ENCODE measurements at places on chromosomes 5 and 9.

DNA sequence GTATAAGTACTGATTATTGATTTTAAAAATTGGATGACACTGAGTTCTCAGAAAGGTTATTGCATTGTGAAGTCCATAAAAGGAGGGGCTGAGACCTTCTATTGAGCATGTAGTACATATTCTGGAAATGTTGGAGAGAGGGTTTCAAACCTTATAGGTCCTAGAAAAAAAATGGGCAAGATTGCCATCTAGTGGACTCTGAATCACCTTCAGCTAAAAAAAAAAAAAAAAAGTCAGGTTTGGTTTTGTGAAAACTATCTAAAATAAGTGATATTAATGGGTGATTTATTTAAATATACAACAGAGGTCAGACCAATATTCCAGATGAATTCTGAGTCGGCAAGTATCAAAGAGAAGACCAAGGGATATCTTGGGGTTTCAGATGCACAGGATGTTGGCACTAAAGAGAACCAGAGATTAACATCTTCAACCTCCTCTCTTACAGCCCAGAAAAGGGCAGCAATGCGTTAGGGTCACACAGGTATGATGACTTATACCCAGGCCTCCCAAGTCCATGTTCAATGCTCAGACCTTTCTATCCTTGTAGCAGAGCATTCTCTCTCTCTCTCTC lies 109.8 kb upstream of the NMUR2 start:
- DNase-seq: no peak

DNA sequence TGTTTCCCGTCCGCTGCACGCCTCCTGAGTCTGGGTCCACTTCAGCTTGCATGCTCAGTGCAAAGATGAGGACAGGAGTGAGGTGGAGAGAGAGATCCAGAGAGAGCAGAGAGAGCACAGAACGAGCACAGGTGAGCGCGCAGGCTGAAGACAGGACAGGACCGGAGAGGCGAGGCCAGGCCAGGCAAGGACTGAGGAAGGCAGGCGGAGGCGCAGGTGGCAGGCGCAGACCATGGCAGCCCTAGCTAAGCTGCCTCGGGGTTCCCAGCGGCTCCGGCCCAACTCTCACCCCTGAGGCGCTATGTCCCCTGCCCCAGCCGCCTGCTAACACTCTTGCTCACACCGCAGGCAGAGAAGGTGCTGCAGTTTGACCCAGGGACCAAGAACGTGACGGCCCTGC lies 9.7 kb downstream of the GRIN1 start:
- no peak for DNase-seq

DNA sequence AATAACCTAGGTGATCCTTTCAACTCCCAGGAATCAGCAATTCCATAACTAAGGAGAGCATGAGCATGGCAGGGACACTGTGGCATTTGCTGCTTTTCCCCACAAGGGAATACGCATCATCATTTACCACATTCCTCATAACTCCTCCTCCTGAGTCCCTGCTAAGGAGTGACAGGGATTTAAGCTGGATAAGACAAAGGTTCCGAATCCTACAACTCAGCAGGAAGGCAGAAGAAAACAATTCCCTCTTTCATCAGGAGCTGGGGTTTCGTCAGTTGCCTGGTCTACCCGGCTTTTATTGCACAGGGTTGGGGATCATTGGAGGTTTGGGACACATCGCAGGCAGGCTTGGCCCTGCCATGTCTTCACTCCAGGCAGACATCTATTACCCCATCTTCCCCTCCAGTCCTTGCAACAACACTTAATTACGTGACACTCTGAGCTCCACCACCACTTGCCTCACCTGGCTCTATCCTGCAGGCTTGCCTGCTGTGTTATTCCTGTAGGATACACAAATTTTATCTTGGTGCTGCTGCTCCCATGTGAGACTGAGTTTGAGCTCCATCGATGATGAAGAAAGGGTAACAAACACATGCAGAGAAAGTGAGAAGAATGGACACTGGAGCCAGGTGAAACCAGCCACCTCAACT lies 563.0 kb upstream of the KLF4 start:
- no peak for DNase-seq

GRCh38 chr5:174608631-174609097 lies 115.7 kb upstream of the MSX2 start:
- no peak for DNase-seq

- no peak for DNase-seq
These were observed 18.3 kb downstream of the MARCHF3 start for GRCh38 chr5:127011961-127012644.

GRCh38 chr5:173451031-173451430 lies 122.8 kb upstream of the STC2 start:
- no peak for DNase-seq

DNA sequence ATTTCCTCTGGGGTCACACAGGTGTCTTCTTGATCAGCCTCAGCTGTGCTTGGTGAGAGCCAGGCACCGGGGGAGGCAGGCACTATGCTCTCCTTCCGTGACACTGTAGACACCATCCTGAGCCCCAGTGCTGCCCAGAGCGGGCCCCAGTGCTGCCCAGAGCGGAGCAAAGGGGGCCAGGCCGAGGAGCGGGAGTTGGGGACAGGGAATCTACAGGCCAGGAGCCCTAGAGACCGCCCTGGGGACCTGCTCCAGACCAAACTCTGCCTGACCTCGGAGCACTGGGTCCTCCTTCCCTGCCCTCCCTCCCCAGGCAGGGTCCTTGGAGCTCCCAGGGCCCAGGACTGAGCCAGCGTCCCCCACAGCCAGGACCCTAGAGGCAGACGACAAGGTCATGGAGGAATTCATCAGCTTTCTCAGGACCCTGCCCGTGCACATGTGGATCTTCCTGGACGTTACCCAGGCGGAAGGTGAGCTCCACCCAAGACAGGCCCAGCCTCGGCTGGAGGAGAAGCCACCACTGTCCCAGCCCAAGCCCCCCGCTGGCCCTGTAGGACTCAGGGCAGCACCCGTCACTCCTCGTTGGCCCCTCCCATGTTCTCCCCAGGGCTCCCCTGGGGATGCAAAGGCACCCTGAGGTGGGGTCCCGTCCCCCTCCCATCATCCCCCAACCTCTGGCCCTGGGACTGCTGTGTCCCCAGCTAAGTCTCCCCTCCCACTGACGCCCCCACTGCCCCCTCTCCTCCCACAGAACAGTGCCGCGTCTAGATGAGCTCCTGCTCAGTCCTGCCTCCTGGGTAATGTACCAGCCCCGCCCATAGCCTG lies 30.2 kb downstream of the PAEP start:
- no peak for DNase-seq

DNA sequence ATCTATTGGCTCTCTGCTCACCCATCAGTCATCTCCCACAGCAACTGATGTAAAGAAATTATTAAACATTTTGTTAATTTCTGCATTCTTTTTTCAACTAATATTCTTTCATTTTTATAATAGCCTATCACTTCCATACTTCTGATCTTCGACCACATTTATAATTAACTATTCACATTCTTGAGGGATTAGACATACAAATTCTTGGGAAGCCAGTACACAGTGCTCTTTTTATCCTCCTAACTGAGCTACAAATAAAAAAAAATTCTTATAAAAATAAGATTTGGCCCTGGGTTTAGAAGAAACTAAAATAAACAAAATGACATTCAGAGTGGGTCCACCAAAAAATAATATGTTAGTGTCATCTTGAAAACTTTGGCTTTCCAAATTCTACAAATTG lies 103.7 kb upstream of the ITGA1 start:
- DNase-seq: no peak

DNA sequence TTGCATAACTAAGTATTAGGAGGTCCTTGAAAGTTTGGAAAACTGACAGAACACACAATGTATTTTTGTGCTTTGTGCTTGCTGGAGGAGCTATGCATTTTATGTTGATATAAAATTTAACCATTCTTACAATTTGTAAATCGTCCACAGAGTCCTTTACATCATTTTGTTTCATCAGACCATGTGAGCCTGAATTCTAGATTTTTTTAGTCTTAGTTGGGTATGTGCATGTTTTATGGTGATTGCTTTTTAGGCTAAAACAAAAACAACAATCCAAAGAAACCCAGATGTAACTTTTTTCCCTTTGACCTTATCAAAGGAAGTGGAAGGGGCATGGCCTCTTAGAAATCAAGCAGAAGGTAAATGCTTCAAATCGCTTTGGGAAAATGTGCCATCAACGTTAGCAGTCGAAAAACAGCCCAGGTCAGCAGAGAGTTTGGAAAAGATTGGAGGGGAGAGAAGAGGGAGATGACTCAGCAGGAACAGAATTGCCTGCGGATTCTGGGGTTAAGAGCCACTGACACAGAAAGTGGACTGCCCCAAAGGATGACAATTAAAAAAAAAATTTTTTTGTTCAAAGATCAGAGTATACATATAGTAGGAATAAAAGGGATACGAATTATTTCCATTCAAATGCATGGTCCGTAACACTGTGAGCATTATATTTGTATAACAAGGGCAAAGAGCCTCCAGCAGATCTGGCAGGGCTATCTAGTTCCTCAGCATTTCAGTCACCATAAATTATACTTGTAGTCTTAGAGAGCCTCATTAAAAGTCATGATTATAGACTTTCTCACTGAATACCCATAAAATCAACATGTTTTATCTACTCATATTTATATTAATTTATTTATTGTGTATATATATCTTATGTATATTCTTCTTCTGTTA lies 253.5 kb upstream of the HAPLN1 start:
- DNase-seq: no peak

Measured in stimulated activated CD8-positive, alpha-beta memory T cell treated with anti-CD3 and anti-CD28 coated beads, Interleukin-7, amount 100 ng/mL, for 1 hour (primary cell).